AG08395 (cell line): ENCODE measurements at places on chromosomes 13 and 19.

DNA sequence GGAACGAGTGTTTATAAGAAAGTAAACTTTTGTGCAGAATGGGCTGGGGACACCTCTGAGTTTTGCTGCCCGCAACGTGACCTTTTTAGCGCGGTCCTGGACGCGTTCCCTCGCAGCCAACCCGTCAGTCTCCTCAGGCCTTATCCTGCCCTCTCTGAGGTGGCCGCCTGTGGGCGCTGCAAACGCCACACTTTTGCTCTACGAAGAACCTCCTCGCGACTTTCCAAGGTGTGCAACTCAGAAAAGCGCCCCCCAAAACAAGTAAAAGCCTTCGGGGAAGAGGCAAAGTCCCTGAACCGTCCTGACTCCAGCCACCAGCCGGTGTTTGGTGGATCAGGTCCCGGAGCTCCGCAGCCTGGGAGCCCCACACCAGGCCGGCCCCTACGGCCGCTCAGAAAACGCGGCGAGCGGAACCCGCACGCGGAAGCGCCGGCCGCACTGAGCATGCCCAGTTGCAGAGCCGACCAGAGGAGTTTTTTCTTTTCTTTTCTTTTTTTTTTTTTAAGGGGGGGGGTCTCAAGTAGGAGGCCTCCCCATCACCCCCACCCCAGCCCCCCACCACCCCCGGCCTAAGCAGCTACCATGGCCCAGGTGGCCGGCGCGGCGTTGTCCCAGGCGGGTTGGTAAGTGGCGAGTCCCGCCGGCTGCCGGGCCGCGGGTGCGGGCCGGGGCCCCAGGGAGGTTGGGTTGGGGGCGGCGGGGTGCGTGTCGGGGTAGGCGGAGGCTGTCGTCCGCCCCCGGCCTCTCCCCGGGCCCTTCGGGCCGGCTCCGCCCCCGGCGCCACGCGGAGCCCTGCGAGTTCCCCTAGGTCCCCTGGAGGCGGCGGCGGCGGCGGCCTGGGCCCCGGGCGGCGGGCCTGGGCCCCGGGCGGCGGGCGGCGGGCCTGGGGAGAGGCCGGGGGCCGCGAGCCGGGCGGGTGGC, at the start of gene TDRD3:
TSS of gene TDRD3 (plus strand) at position 438 of the 921 bp plus-strand sequence. CDS start at position 583, 145 bp downstream.
- DNase-seq: peak; percentile 82

DNA sequence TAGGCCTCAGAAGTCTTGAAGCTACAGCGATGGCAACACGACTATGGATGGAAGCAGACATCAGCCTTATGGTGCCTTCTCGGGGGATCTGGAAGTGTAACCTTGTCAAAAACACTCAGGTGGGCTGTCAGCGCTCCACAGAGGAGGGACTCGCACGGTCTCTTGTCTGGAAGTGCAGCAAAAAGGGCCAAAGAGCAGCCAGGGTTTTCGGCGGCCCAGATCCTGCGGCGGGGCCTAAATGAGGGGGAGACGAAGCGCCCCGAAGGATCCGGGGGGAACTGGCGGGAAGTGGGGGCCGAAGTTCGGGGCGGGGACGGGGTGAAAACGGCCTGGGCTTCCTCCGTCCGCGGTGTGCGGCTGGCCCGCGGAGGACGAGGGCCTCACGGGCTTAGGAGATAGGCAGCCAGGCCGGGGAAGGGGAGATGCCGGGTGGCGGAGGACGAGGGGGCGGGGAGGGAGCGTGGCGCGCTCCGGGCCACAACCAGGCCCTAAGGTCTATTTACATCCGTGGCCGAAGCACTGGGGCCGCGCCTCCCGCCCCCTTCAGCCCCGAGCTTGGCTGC, 637 bp downstream of the RANBP3 start:
- DNase-seq: no peak

DNA sequence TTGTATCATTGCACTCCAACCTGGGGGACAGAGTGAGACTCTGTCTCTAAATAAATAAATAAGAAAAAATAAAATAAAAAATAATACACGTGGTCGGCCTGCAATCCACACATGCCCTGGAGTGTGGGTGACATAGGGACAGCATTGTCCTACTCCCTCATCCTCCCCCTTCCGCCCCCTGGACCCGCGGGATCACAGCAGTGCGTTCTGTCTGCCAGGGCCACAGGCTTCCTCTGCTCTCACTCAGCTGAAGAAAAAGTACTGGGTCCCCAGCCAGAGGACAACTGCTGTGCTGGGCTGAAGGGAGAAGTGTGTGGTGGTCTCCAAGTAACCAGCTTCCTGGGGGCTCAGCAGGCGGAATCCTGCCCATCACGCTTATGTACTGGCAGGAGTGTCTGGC, 6.3 kb downstream of the BCAT2 start:
- no peak for DNase-seq

- no peak for DNase-seq
These were observed 140.6 kb upstream of the FRY start for GRCh38 chr13:31890946-31891345.

DNA sequence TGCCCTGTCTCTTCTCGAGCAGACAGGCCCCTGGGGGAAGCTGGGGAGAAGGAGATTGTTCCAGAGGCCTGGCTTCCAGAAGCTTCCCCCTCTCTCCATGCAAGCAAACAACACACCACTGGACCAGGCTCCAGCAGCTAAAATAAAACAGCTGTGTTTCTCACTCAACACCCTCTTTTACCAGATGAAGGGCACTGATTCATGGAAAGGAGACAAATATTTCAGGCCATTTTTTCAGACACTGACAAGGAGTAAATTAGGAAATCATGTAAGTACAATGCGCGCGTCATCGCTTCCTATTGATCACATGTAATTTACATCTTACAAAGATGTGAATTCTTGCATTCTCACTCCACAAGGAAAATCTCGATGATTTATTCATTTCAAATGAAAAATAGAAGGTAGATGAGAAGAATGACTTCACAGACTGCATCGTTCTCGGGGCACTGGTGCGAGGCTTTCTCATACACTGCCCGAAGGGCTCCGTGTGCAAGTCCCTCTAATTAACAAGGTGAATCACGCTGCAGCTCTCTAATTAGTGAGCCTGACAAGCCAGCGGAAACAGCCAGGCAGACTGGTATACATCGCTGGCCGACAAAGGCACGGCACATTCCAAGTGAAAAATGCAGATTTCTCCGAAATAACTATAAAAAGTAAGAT, 153.6 kb downstream of the KCTD15 start:
- no peak for DNase-seq

DNA sequence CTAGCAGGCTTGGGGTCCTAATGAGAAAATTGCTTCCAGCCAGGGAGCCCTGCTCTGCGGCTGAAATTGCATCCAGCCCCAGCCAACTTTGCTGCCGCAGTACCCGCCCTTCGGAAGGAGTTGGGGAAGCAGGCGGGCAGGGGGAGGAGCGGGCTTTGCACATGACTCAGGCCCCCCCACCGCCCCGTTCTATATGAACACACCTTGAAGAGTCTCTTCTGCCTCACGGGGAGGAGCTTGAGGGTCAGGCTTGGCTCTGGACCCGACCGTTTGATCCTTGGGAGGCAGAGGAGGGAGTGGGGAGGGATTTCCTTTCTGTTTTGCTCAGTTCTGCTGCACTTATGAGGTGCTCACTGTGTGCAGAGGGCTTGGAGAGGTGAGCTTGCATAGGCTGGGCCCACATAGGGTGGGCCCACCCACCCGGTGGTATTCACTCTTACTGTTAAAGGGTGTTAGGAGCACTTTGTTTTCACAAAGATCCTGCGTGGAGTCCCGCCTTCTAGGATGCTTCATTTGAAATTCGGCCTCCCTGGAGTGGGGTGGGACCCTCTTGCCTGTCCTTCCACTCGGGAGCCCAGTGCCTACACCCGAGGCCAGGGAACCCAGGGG, 46.5 kb downstream of the LYL1 start:
- peak; percentile 79 for DNase-seq

GRCh38 chr13:108643646-108644353, 14.4 kb downstream of the MYO16 start:
- no peak for DNase-seq

DNA sequence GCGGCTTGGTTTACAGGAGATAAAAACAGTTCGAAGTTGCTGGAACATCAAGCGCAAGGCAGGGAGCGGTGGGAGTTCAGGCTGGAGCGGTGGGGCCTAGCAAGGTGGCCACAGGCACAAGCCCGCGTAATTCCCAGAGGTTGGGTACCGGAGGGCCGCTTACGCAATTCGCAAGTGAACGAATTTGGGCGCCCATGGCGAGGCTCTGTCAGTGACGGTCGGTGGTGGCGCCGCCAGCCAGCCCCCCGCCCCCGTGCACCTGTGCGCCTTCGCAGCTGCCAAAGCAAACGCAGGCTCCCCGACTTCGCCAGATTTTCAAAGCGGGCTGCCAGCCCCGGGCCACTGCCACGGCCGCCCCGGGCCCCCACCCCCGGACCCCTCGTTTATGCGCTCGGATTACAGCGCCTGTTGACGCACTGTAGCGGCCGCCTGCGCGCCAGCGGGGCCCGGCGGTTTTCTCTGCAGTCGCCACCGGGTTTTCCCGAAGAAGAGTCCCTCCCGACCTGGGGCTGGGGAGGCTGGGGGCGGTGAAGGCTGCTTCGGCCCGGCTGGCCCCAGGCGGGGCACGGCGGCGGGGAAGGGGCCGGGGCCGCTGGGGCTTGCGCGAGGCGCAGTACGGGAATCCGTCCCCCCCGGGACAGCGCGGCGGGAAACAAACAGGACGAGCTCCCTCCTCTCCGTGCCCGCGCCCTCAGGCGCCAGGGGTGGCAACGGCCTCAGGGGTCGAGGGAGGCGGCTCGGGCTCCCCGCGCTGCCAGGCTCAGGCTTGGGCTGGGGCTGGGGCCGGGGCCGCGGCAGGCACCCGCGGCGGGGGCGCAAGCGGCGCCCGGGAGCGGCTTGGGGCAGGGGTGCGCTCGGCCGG, 709 bp downstream of the N4BP2L1 start:
- DNase-seq: no peak

GRCh38 chr13:94192431-94192975, 287.0 kb downstream of the DCT start:
- DNase-seq: no peak

DNA sequence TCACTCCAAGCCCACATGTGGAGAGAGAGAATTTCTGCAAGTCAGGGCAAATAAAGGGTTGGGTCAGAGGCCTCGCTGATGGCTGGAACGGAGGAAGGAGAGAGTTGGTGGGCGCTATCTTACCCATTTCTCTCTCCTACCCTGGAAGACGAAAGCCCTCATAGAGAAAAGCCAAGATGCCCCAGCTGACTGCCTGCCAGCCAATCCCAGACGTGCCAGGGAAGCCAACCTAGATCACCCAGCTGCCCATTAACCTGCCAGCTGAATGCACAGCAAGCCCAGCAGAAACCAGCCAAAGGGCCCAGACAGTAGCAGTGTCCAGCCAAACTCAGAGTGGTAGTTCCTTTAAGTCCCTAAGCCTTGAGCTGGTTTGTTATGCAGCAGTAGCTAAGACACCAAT, 167.0 kb upstream of the ZNF507 start:
- no peak for DNase-seq

- no peak for DNase-seq
These were observed 798 bp upstream of the COX6B2 start for GRCh38 chr19:55355213-55355821.

DNA sequence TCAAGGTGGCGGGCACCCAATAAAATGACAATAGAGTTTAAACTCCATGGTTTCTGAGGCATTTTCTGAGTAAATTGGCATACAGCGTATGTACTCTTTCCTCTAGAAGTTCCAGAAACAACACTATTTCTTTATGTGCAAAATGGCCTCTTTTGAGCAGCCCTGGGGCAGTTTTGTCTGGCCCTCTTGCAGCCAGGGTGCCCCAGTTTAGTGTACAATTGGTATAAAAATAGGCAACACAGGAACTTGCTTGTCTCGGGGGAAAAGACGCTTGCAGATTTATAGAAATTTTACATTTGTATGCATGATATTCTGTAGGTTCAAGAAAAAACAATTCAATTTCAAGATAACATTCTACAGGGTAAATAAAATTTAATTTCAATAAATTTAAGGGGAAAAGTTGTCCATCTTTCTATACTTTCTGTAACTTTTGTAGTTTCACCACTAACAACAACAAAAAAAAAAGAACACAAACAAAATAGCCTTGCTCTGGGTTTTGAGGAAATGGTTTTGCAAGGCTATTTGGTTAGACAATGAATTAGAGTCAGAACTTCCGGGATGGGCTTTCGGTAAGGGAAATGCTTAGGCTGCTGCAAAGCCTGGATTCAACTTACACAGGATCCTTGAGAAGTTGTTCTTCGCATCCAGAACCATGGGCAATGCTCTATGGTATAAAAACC, 45.3 kb downstream of the LRCH1 start:
- no peak for DNase-seq

- no peak for DNase-seq
These were observed 5.3 kb downstream of the ATP11A start for GRCh38 chr13:112695121-112695520.

DNA sequence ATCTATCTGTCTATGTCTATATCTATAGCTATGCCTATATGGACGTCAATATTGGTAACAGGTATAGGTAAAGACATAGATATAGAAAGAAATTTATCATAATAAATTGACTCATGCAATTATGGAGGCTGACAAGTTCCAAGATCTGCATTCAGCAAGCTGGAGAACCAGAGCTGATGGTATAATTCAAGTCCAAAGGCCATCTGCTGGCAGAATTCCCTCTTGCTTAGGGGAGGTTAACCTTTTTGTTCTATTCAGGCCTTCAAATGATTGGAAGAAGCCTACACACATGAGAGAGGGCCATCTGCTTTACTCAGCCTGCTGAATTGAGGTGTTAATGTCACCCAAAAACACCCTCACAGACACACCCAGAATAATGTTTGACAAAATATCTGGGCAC, 10.8 kb downstream of the RASL11A start:
- DNase-seq: no peak

- DNase-seq: peak; percentile 93
These were observed 310.9 kb downstream of the ZNF536 start for GRCh38 chr19:30682999-30683536.

DNA sequence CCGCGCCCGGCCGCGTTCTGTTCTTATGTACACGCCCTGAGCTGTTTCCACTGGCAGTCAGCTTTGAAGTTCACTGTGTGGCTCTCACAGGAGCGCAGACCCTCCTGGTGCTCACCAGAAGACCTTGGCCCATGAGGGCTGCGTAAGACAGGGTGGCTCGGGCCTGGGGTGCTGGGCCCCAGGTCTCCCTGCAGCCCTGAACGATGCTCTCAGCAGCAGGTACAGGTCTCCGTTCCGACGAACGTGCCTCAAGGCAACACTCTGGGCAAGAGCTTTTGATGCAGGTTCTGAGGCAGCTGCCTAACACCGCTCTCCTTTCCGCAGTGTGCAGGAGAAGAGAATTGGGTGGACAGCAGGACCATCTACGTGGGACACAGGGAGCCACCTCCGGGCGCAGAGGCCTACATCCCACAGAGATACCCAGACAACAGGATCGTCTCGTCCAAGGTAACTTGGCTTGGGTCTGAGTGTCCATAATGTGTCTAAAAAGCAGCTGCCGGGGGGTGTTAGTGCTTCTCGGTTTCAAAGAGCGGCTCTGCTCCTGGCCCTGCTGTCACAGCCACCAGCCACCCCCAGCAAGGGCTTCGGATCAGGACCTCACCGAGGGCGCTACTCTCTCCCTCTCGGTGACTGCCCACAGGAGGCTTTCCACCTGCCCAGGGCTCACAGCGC, 95.1 kb downstream of the ATP11A start:
- DNase-seq: no peak

- DNase-seq: no peak
These were observed 5.8 kb downstream of the ZNF444 start for GRCh38 chr19:56146904-56147303.
